ENCODE measurements at places on chromosomes 4 and X.

- DNase-seq: no peak
Measured at GRCh38 chr4:6724421-6725111, 8.6 kb downstream of the BLOC1S4 start.

GRCh38 chr4:7959078-7959477 is 19.4 kb upstream of the AFAP1 start:
- no peak for DNase-seq

GRCh38 chr4:141435446-141436225 is 200.7 kb upstream of the IL15 start:
- DNase-seq: no peak

DNA sequence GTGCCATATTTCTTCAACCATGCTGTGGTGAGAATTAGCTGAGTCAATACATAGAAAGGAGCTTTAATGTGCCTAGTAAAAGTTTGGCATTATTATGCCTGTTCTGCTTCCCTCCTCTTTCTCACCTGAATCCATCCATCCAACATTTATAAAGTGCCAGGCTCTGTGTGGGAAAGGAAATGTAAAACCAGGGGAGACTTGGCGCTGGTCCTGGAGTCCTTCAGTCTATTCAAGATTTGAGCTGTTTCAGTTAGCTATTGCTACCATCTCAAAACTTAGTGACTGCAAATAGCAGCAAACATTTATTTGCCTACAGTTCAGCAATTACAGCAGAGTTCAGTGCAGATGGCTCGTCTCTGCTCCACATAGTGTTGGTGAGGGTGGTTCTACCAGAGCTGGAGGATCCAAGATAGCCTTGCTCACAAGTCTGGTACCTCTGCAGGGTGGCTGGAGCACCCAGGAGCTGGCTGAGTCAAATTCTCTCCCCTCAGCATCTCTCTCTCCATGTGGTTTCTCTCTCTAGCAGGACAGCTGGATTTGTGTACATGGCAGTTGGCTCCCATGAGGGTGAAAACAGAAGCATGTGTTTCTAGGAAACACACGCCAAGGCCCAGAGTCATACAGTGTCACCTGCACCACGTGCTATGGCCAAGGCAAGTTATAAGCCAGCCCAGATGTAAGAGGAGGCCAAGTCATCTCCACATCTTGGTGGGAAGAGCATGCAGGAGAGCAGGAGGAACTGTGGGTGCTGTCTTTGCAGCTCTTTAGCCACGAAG is 77.3 kb downstream of the FHDC1 start:
- no peak for DNase-seq

GRCh38 chr4:504076-504475 is 5.1 kb downstream of the PIGG start:
- DNase-seq: no peak

GRCh38 chr4:12723849-12724447 is 760.2 kb downstream of the RAB28 start:
- no peak for DNase-seq

DNA sequence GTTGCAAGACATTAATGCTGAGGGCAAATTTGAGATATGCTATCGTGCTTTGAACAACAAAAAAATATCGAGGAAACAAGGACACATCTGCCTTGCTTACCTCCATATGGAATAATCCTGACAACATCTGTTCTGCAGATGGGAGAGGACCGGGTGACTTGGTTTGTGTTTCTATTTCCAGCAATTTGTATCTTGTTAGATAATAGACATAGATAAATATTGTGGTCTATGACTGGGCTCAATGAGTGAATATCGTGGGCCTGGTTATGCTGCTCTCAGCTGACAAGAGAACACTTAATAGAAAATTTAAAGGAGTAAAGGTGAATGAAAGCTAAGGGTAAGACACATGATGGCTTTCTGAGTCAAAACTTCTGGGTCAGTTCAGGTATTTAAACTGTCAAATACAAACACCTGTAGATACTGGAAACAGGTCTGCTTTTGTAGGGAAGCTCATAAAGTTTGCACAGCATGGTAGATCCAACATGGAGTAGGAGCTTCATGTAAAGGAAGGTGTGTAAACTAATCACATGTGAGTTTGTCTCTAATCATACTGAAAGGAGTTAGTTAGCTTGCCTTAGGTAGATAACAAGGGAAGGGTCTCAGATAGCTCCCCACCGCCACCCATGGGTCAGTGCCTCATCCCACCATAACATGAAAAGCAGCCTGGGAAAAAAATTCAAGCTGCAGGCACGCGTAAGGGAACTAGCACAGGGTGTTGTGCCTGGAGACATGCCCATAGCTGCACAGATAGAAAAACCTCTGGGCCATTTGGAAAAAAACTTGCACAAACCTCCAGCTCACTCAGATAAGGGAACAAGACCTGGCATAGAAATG is 904.1 kb upstream of the EPHA5 start:
- DNase-seq: no peak

GRCh38 chr4:127781300-127782024 is 660 bp upstream of the HSPA4L start:
- DNase-seq: no peak

DNA sequence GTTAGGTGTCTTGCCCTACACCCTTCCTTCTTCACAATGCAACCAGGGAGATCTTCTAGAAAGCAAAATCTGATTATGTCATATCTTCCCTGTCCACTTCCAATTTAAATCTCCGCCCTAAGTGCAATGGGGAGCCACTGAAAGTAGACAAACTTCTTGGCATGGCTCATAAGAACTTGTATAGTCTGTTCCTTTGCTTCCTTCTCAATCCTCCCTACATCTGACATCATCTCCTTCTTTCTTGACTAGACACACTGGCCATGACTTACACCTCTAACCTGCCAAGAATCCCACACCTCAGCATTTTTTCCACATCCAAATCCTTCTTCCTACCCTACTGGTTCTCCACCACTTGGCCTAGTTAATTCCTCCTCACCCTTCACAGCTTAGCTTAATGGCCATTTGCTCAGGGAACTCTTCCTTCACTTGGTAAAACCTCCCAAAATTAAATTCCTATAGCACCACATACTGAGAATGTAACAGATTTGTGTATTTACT is 55.1 kb downstream of the NCAPG start:
- no peak for DNase-seq

DNA sequence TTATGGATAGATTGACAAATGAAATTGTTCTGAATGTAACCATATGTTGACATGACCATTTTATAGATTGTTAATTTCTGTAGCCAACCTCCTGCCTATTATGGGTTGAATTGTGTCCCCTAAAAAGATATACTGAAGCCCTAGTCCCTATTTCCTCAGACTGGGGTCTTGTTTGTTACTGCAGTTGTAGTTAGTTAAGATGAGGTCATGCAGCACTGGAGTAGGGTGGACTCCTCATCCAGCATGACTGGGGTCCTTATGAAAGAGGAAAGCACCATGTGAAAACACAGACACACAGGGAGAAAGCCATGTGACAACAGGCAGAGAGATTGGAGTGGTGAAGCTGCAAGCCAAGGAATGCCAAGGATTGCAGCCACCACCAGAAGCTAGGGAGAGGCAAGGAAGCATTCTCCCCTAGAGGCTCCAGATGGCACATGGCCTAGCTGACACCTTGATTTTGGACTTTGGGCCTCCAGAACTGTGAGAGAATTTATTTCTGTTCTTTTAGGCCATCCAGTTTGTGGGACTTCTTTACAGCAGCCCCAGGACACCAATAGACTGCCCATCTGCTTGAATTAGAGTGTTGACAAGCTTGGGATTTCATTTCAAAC is 14.0 kb downstream of the MTM1 start:
- no peak for DNase-seq

DNA sequence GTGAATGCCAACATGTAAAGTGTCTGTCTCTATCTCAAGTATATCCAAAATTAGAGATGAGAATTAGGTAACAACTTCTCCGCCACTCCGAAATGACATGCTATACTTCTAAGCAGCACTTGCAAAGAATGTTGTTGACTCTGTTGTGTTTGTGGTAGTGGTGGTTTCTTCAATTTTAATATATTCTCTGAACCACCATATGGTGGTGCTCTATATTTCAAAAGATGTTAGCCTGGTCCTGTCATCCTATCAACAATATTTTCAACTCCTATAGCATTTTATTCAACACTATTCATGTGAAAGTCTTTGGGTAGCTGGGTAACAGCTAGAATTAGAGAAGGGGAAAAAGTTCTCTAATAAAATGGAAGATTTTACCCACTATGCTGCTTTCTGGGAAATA is 1622.8 kb upstream of the IGFBP7 start:
- DNase-seq: no peak

- DNase-seq: no peak
Measured at GRCh38 chrX:19017271-19017670, 33.4 kb upstream of the PHKA2 start.

DNA sequence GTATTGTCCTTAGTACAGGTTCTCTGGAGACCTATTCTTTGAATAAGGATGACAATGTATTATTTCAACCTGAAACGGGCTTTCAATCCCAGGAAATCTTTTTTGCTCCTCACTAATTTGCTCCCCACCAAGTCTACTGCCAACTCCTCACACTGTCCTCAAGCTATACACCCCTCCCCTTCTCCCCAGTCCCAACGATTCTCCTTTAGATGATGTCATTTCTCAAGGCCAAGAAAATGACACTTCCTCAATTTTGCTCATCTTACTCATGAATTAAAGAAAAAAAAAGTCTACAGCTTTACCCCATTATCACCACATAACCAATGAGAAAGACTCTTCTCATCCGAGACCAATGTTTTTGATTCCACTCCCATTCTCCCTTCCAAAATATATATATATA is 20.6 kb downstream of the AP1S2 start:
- no peak for DNase-seq

DNA sequence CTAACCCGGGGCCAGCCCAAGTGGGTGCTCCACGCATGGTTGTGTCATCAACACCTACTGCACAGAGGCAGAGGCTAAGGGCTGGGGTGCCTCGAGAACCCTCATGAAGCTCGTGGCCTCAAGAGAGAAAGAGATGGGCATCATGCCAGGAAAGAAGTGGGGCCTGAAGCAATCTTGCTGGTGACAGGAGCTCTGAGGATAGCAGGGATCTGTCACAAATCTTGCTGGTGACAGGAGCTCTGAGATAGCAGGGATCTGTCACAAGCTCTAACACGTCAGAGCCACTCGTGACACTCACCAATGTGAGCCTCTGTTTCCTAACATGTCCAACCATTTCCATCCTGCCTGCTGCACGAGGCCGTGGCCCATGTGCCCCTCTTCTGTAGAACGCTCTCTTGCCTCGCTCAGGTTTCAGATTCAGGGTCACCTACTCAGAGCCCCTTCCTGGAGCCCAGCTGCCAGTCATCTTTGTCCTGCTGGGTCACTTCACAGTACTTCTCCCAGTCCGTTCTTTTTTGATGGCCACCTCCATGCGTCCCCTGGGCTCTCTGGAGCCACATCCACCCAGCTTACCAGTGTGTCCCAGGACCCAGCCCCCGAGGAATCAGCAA is 21.1 kb downstream of the PNMA6E start:
- no peak for DNase-seq

- DNase-seq: no peak
Measured at GRCh38 chrX:36241397-36241796, 321.9 kb downstream of the CFAP47 start.

- DNase-seq: no peak
Measured at GRCh38 chr4:102492531-102493241, 8.5 kb upstream of the NFKB1 start.

DNA sequence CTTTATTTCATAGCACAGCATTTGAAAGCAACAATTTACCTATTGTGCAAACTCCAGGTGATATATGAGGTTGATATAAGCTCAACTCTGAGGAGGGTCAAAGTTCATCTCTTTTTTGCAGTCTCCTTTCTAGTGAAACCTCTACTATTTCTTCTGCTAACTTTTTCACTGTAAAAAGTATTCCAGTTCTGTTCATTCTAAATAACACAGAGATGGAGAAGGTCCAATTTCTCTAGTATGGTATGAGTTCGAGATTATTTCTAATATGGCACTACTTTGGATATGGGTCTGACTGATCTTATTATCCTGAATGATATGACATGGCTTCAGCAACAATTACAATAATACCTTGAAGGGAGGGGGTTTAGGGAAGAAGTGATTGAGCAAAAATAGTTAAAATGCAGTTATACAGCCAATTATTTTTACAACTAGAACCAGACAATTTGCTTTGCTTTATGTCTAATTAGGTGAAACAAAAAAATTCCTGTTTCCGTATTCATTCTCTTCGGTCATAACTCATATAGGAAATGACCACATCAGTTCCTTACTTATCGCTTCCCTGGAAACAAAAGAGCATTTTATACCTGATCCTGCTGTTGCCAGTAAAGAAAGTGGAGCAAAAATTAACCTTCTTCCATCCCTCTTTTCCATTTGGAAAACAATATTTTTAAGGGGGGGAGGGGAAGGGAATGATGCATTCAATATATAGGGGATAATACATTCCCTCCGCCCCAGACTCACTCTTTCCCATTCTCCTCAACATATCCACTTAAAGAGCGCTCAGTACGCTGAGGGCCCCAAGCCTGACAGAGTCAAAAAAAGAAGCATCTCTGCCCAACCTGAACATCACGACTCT is 1.0 kb downstream of the TBC1D9 start:
- DNase-seq: no peak

GRCh38 chr4:35175894-35176293 is 1068.4 kb downstream of the ARAP2 start:
- DNase-seq: no peak

- DNase-seq: no peak
Measured at GRCh38 chrX:40245488-40246071, 147.8 kb upstream of the BCOR start.

GRCh38 chrX:83511208-83511607 is 3.1 kb downstream of the POU3F4 start:
- no peak for DNase-seq

DNA sequence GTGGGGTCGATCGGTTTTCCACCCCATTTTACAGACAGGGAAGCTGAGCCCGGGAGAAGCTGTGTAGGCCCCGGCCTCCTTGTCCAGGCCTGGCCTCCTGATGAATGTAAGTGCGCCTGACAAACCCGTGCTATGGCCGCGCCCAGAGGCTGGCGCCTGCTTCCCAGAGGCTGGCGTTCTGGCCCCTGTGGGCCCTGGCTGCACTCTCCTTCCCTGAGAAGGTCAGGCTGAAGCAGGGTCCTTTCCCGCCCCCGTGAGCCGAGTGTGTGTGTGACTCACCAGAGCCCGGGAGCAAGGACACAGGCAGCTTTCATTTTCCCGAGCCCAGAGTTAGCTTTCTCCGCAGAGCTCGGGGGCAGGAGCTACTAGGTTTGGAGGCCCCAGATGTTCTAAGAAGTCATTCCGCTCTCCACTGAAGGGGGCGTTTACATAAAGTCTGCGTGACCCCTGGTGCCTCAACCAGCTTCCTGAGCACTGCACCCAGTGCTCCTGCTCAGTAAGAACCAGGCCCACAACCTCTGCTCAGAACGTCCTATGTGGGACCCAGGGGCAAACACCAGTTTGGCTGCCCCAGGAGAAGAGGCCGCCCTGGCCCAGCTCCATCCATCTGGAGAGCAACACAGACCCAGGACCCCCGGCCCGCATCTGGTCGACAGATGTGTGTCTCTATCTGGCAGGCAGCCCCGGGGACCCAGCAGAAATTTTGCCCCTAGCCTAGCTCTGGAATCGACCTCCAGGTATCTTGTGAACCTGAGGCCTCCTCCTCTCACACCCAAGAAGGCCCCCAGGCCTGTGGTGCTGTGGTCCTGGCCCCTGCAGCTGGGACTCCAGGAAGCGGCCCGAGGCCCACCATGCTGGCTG is 13.6 kb downstream of the UVSSA start:
- DNase-seq: no peak
